COR-L47 (cell line): ENCODE measurements at places on chromosomes 6 and 20.

DNA sequence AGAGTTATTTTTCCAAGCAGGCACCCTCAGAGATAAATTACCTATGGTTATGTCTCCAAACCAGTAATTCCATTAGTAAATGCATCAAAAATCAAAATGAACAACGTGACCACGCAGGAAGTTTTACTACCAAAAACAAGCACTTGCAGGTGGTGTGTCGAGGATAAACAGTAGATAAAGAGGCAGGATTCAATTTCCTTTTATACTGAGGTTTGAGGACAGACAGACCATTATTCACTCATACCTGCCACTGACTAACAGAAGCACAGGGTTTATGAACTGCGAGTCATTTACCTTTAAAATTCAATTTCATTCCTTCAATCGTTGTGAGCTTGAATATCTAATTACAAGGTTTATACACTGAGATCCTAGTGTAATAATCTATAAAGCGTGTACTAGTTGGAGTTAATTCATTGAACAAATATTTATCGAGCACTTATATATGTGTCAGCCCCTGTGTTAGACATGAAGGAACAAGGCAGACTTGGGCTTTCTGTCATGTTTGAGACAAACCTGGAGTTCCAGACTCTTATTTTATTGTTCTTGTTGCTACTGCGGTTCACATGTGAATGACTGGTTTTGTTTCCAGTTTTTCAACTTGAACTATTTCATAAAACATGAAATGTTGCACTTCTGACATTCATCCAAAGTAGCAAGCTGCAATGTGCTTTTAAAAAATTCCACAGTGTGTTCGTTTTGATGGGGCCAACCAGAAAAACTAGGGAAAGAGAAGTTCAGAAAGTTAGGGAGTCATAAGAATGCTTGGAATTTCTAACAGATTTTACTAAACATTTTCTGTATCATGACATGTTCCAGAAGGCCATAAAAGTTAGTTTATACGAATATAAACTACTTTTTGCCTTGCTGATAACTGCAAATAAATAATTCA lies 205.6 kb downstream of the UST start:
- DNase-seq = no peak

- peak; percentile 16 for DNase-seq
Observed at GRCh38 chr20:45392733-45393132, 14.6 kb upstream of the TP53TG5 start.

GRCh38 chr20:21224217-21224616 lies 78.9 kb upstream of the XRN2 start:
- DNase-seq = no peak

DNA sequence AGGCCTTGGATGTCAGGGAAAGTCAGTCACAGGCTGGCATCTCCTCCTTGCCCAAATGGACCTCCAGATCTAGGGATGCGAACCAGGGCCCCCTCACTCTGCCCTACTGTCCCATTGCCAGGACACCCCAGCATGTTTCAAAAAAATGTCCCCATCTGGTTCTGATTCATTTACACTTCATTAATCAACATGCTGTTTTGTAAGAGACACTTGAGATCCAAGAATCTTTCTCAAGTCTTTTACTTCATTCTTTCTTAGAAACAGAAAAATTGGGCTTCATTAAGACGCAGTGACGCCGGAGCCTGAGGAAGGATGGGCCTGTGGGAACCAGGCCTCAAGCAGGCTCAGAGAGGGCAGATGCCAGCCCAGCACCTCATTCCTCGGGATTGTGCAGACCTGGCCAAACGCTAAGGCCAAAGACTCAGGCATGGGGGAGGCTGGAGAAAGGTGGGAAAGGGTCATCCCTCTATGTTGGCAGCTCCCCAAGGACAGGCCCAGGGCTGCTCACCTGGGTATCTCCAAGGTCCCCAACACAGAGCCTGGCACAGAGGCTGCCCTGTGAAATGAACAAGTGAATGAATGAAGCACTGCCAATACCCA lies 3.8 kb downstream of the RSPO4 start:
- no peak for DNase-seq

DNA sequence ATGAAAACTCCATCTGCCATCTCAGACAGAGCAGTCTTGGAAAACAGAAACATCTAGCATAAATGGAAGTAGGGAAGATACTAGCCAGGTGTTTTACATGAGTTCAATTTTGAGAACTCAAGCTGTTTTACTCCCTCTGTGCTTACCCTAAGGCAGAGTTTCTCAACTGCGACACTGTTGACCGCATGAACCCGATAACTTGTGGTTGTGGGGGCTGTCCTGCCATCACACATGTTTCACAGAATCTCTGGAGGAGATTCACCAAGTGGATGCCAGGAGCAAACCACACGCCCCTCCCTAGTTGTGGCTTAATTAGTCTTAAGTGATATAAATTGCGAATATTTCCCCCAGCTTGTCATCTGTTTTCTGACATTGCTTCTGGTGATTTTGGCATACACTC lies 2.3 kb upstream of the SERPINB6 start:
- DNase-seq = no peak

DNA sequence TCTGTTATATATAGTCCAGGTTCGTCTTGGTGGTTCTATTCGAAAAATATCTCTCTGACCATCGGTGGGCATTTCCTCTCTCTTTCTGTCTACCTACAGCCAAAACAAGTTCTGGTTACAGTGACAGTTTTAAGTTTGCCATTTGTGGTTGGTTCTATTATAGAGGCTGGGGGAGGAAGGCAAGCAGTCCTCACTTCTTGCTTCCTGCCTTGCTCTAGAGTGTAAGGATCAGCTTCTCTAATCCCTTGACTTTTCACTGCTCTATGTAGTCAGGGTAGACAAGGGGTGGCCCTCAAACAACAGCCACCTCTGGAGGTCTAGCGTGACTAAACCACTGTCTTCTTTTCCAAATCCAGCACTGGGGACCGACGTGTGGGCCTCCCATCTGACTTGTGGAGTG lies 16.1 kb downstream of the E2F3 start:
- no peak for DNase-seq

DNA sequence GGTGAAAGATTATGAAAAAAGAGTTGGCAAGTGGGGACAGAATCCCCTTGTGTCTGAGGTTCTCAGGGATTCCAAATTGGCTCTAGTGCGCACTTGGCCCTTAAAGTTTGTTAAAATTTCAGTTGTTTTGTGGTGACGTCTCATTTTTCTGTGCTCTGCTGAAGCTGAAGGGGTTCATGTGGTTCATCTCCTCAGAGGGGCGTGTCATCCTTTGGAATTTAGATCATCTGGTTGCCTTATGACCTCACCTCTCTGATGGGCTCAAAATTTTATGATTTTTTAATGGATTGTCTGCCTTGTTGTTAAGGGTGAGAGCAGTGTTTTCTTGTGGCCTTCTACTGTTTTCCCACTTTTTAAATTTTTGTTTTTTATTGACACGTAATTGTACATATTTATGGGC lies 20.3 kb downstream of the CYB5R4 start:
- no peak for DNase-seq
